ENCODE measurements at places on chromosomes 3 and 15. TPM values are rescaled to one million over a fixed set of nuclear protein-coding genes. Genes with fewer than 3 reads are reported as not detected.
A peak's percentile ranks its signal among the peaks of the same experiment; 100 is the strongest.

The PRSS50 gene
- not detected for total RNA-seq

The AGTR1 gene
- 20.0 TPM for total RNA-seq

The POTEB2 gene
- total RNA-seq: not detected

The SPSB4 gene
- total RNA-seq: not detected

The MUC4 gene
- total RNA-seq: not detected

The CPEB1 gene
- total RNA-seq: 2.4 TPM

The COLQ gene
- total RNA-seq: 4.6 TPM

- H3K27ac ChIP-seq: no peak overlapping the region
- H3K4me1 ChIP-seq: no peaks in the 10 kb centered on the region
- no peaks in the 10 kb centered on the region for H3K27me3 ChIP-seq
- H3K36me3 ChIP-seq: no peaks in the 10 kb centered on the region
These were observed 336.5 kb upstream of the ALCAM start for GRCh38 chr3:105030211-105030610.

- no peak for DNase-seq
- H3K27me3 ChIP-seq: no peaks in the 10 kb centered on the region
- no peaks in the 10 kb centered on the region for H3K36me3 ChIP-seq
These were observed 116.3 kb downstream of the RPL22L1 start for GRCh38 chr3:170753421-170754310.

- no peaks in the 10 kb centered on the region for H3K36me3 ChIP-seq
- no peaks in the 10 kb centered on the region for H3K27me3 ChIP-seq
- DNase-seq: no peak
- H3K4me1 ChIP-seq: no peaks in the 10 kb centered on the region
- H3K27ac ChIP-seq: no peak overlapping the region
These were observed 414.2 kb downstream of the CNTN4 start for GRCh38 chr3:2512881-2513280.

GRCh38 chr3:177672252-177672911 lies 475.1 kb upstream of the TBL1XR1 start:
- no peak overlapping the region for H3K27ac ChIP-seq
- H3K4me3 ChIP-seq: no peak overlapping the region
- no peaks in the 10 kb centered on the region for H3K36me3 ChIP-seq
- no peak for DNase-seq
- H3K27me3 ChIP-seq: no peaks in the 10 kb centered on the region

- H3K4me3 ChIP-seq: no peak overlapping the region
- no peaks in the 10 kb centered on the region for H3K36me3 ChIP-seq
- H3K4me1 ChIP-seq: no peaks in the 10 kb centered on the region
- H3K27ac ChIP-seq: peak overlapping the region; percentile 60
These were observed 44.5 kb upstream of the BOC start for GRCh38 chr3:113166719-113167492.

DNA sequence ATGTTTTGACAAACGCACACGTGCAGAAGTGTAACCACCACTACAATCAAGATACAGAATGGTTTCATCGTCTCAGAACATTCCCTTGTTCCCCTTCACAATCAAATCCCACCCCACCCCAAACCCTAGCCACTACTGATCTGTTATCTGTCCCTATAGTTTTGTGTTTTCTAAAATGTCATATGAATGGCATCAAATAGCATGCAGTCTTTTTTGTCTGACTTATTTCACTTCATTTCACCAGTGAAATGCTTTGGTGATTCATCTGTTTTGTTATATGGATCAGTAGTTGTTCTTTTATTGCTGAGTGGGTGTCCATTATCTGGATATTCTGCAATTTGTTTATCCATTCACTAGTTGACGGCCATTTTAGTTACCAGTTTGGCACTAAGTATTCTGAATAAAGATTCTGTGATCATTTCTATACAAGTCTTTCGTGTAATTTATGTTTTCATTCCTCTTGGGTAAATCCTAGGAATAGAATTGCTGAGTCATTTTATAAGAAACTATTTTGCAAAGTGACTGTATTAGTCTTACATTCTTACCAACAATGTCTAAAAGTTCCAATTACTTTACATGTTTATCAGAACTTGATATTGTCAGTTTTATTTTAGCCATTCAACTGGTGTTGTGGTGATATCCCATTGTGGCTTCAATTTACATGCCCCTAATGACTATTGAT lies 232.8 kb downstream of the CLSTN2 start:
- no peak for DNase-seq
- no peak overlapping the region for H3K4me3 ChIP-seq
- H3K36me3 ChIP-seq: no peaks in the 10 kb centered on the region

DNA sequence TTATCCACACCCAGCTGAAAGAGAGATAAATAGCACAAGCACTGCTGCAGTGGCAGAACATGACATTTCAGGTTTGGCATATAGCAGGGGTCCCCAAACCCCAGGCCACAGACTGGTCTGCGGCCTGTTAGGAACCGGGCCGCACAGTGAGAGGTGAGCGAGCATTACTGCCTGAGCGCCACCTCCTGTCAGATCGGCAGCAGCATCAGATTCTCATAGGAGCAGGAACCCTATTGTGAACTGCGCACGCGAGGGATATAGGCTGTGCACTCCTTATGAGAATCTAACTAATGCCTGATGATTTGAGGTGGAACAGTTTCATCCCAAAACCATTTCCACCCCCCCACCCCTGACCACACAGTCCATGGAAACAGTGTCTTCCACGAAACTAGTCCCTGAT lies 54.6 kb downstream of the CCR4 start:
- no peak overlapping the region for H3K27ac ChIP-seq
- no peak overlapping the region for H3K4me3 ChIP-seq
- H3K4me1 ChIP-seq: no peaks in the 10 kb centered on the region
- no peak for DNase-seq

- H3K27me3 ChIP-seq: no peaks in the 10 kb centered on the region
- no peak overlapping the region for H3K27ac ChIP-seq
- H3K4me1 ChIP-seq: no peaks in the 10 kb centered on the region
- no peak overlapping the region for H3K4me3 ChIP-seq
These were observed 207.4 kb upstream of the MME start for GRCh38 chr3:154872696-154873095.

- no peaks in the 10 kb centered on the region for H3K4me1 ChIP-seq
- no peak for DNase-seq
- H3K36me3 ChIP-seq: peaks cover 4% of the 10 kb centered on the region
- H3K27ac ChIP-seq: peak overlapping the region; percentile 99
These were observed 506 bp downstream of the RAD51 start for GRCh38 chr15:40695469-40695890.

- H3K27ac ChIP-seq: peak overlapping the region; percentile 13
- no peaks in the 10 kb centered on the region for H3K27me3 ChIP-seq
- H3K4me1 ChIP-seq: no peaks in the 10 kb centered on the region
- no peak for DNase-seq
- H3K36me3 ChIP-seq: no peaks in the 10 kb centered on the region
These were observed 3.4 kb upstream of the RFTN1 start for GRCh38 chr3:16516695-16517481.

- no peaks in the 10 kb centered on the region for H3K27me3 ChIP-seq
- no peaks in the 10 kb centered on the region for H3K36me3 ChIP-seq
- H3K4me3 ChIP-seq: no peak overlapping the region
- DNase-seq: peak; percentile 64
- peaks cover 10% of the 10 kb centered on the region for H3K4me1 ChIP-seq
These were observed 208.8 kb upstream of the IL12A start for GRCh38 chr3:159779883-159780282.

GRCh38 chr3:46997453-46998091 lies 18.1 kb downstream of the NBEAL2 start:
- H3K36me3 ChIP-seq: peaks cover 43% of the 10 kb centered on the region
- H3K27me3 ChIP-seq: no peaks in the 10 kb centered on the region
- no peak overlapping the region for H3K27ac ChIP-seq
- no peak overlapping the region for H3K4me3 ChIP-seq

- no peaks in the 10 kb centered on the region for H3K36me3 ChIP-seq
- peak overlapping the region; percentile 92 for H3K27ac ChIP-seq
- H3K4me1 ChIP-seq: peaks cover 14% of the 10 kb centered on the region
- DNase-seq: no peak
These were observed 850 bp downstream of the SUCLG2 start for GRCh38 chr3:67653425-67654098.

GRCh38 chr3:41411065-41411464 lies 211.8 kb downstream of the CTNNB1 start:
- H3K27ac ChIP-seq: no peak overlapping the region
- H3K4me1 ChIP-seq: no peaks in the 10 kb centered on the region
- H3K36me3 ChIP-seq: no peaks in the 10 kb centered on the region
- no peak for DNase-seq

- no peaks in the 10 kb centered on the region for H3K4me1 ChIP-seq
- H3K4me3 ChIP-seq: no peak overlapping the region
- no peak overlapping the region for H3K27ac ChIP-seq
These were observed 45.4 kb downstream of the SSR3 start for GRCh38 chr3:156509189-156510174.

GRCh38 chr3:119715105-119715504 lies 12.3 kb downstream of the CFAP91 start:
- H3K4me3 ChIP-seq: no peak overlapping the region
- no peaks in the 10 kb centered on the region for H3K4me1 ChIP-seq
- no peaks in the 10 kb centered on the region for H3K27me3 ChIP-seq
- H3K27ac ChIP-seq: no peak overlapping the region
- H3K36me3 ChIP-seq: peaks cover 5% of the 10 kb centered on the region
- DNase-seq: no peak

DNA sequence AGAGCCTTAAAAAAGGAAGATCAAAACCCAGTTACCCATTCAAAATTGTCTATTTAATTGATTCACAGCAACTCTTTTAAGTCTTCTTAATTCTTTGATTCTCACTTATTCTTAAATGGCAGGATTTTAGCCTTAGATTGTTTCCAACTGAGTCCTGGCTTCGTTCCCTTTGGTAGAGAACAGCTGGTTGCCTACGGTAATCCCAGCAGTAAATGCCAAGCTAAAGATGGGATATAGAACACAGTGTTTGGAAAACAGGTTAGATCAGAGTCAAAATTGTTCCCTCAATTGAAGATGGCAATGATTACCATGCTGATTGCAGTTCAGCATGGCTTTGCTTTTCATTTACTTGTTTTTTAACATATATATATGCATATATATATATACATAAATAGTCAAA lies 300.9 kb downstream of the PYDC2 start:
- DNase-seq: no peak
- no peaks in the 10 kb centered on the region for H3K36me3 ChIP-seq
- H3K27me3 ChIP-seq: no peaks in the 10 kb centered on the region

DNA sequence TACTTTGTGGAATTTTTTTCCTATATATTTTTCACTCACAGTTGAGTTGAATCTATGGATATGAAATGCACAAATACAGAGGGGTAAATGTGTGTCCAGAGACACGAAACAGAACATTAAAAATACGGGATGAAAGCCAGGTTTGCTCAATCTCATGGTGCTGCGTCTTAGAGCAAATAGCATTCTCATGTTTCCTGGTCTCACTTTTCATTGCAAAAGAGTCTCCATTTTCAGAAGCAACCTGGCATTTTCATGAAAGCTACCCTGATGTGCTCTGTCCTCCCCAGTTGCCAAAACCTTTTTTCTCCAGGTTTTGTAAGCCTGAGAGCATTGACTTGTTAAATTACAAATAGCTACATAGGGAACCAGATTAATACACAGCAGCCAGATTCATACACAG lies 49.5 kb upstream of the MBNL1 start:
- H3K4me1 ChIP-seq: no peaks in the 10 kb centered on the region
- H3K27ac ChIP-seq: peak overlapping the region; percentile 69
- no peak for DNase-seq
- H3K27me3 ChIP-seq: no peaks in the 10 kb centered on the region

- H3K36me3 ChIP-seq: peaks cover 44% of the 10 kb centered on the region
- no peak overlapping the region for H3K27ac ChIP-seq
- no peak overlapping the region for H3K4me3 ChIP-seq
- no peaks in the 10 kb centered on the region for H3K27me3 ChIP-seq
- peaks cover 15% of the 10 kb centered on the region for H3K4me1 ChIP-seq
These were observed 70.8 kb downstream of the TBC1D2B start for GRCh38 chr15:78006567-78007205.
